Fibroblast of pulmonary artery (primary cell): ENCODE measurements at places on chromosomes 13 and 19.
A peak's percentile ranks its signal among the peaks of the same experiment; 100 is the strongest.

DNA sequence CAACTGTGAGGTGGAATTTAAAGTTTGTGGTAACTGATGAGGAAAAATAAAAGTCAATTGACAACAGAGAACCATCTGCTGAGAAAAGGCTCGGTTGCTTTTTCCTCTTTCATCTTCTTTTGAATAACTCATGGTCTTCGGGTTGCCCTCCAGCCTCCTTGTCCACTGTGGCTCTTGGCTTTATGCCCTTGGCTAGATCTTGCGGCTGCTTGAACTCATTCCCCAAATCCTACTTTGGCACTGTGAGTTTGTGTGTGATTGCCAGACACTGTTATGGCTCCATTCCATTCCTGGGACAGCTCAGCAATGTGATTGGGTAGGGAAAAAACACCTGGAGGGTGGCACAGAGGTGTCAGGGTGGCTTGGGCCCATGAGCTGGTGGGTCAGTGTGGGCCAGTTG is 387.4 kb downstream of the DLEU7 start:
- no peak for DNase-seq

DNA sequence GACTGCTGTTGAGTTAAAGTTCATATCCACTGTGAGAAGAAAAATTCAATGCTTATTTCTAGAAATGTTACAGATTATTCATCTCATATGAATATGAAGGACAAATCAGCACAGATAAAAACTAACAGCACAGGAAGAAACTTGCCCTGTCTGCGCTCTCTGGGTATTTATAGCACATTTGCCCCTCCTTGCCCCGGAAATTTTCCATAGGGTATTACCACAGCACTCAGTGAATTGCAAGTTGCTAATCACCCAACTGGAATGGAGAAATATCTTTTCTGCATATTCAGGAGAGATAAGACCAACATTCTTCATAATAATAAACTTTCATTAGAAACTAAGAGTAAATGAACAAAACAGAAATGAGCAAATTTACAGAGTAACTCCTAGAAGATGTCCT is 318.0 kb upstream of the KLF12 start:
- DNase-seq, result peak; percentile 58

DNA sequence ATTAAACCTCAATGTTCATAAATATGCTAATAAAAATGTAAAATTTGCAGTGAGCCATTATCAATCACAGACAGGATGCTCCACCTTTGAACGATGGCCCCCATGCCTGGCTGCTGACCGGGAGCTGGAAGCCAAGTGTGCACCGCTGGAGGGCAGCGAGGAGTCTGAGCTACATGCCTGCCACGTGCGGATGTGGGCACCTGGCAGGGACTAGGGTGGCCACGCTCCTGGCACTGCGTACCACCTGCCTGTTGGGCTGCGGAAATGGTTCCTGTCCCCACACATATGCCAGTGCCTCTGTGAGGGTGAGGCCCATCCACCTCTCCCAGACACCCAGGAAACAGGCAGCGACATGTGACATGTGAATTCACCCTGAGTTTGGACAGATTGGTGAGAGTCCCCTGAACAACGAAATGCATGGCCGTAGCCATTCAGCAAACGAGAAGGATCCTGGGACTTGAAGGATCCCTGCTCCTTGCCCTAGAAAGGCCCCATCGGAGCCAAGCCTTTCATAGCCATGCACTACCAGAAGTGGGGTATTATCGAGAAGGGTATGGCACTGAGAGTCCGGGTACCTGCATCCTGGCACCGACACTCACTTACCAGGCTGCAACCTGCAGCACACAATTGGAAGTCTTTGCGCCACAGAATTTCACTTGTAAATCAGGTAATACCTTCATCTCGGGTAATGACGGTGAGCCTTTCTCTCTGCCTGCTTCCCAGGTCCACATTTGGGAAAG is 35.8 kb downstream of the TSHZ3 start:
- no peak for DNase-seq

GRCh38 chr19:7772752-7773291 is 9.8 kb downstream of the CLEC4M start:
- DNase-seq, result peak; percentile 25

DNA sequence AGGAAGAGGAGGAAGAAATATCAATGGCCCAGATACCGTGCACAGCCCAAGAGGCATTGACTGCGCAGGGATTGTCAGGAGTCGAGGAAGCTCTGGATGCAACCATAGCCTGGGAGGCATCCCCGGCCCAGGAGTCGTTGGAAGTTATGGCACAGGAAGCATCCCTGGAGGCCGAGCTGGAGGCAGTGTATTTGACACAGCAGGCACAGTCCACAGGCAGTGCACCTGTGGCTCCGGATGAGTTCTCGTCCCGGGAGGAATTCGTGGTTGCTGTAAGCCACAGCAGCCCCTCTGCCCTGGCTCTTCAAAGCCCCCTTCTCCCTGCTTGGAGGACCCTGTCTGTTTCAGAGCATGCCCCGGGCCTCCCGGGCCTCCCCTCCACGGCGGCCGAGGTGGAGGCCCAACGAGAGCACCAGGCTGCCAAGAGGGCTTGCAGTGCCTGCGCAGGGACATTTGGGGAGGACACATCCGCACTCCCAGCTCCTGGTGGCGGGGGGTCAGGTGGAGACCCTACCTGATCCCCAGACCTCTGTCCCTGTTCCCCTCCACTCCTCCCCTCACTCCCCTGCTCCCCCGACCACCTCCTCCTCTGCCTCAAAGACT is 36.0 kb downstream of the KEAP1 start:
- DNase-seq, result no peak

- DNase-seq, result no peak
Measured at GRCh38 chr13:79987323-79987722, 353.6 kb downstream of the SPRY2 start.

GRCh38 chr13:76723551-76724232 is 162.5 kb downstream of the KCTD12 start:
- DNase-seq, result peak; percentile 94

- peak; percentile 67 for DNase-seq
Measured at GRCh38 chr13:36428086-36428485, 4.2 kb upstream of the CCNA1 start.

DNA sequence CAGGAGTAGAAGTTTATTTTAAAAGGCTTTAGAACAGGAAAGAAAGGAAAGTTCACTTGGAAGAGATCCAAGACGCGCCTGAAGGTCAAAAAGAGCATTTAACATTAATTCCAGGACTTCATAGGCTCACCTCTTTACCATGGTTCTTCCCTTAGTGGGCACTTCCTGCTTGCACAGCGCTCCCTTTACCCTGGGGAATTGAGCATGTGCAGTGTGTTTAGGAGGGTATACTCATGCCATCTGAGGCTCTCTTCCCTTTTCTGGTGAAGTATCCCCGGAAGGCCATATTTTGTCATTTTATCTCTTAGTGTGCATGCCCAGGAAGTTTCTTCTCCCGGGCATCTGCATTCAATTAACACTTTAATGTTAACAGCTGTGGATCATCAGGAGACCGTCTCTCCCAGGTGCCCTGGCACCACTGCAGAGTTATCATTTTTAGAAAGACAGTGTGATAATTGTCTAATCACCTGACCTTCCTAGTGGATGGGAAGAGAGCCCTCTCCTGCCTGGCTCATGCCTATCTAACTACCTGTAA is 66.1 kb upstream of the ABCC4 start:
- DNase-seq, result no peak

GRCh38 chr13:106052200-106052767 is 483.2 kb downstream of the EFNB2 start:
- no peak for DNase-seq

GRCh38 chr19:5074407-5074806 is 105.5 kb downstream of the KDM4B start:
- DNase-seq, result no peak

DNA sequence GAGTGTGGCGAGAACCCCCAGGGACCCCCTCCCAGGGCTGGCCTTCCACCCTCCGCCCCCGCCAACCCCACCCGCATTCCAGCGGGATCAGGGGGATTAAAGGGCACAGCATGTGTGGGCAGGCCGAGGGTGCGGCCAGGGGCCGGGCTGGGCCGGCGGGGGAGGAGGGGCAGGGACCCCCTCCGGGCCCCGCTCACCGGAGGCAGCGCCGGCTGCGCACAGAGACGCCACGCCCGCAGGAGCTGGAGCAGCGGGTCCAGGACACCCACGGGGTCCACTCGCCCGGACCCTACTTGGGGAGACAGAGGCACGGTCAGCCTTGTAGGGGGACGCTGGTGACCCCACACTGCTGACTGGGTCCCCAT is 2.4 kb downstream of the ADAMTSL5 start:
- no peak for DNase-seq

DNA sequence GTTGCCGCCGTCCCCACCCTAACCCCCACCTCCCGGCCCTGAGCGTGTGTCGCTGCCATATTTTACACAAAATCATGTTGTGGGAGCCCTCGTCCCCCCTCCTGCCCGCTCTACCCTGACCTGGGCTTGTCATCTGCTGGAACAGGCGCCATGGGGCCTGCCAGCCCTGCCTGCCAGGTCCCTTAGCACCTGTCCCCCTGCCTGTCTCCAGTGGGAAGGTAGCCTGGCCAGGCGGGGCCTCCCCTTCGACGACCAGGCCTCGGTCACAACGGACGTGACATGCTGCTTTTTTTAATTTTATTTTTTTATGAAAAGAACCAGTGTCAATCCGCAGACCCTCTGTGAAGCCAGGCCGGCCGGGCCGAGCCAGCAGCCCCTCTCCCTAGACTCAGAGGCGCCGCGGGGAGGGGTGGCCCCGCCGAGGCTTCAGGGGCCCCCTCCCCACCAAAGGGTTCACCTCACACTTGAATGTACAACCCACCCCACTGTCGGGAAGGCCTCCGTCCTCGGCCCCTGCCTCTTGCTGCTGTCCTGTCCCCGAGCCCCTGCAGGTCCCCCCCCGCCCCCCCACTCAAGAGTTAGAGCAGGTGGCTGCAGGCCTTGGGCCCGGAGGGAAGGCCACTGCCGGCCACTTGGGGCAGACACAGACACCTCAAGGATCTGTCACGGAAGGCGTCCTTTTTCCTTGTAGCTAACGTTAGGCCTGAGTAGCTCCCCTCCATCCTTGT is 6.4 kb downstream of the YIPF2 start:
- DNase-seq, result no peak

DNA sequence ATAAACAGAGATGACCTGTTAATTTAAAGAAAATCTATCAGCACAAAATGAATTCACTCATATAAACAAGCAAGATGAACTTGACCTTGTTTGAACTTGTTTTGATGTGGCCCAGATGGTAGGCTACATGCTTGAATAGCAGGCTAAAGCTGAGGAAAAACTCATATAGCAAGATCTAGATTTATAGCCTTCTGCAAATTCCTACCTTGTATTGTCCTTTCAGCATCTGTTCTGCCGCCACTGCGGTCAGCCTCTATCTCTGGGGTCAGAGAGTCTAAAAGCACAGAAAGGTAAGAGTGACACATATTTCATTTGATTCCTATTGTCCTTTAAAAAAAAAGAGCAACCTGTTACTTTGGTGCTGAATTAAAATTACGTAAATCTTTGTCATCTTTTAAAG is 392.1 kb downstream of the DACH1 start:
- no peak for DNase-seq

GRCh38 chr13:80083853-80084676 is 256.9 kb downstream of the SPRY2 start:
- DNase-seq, result peak; percentile 96

DNA sequence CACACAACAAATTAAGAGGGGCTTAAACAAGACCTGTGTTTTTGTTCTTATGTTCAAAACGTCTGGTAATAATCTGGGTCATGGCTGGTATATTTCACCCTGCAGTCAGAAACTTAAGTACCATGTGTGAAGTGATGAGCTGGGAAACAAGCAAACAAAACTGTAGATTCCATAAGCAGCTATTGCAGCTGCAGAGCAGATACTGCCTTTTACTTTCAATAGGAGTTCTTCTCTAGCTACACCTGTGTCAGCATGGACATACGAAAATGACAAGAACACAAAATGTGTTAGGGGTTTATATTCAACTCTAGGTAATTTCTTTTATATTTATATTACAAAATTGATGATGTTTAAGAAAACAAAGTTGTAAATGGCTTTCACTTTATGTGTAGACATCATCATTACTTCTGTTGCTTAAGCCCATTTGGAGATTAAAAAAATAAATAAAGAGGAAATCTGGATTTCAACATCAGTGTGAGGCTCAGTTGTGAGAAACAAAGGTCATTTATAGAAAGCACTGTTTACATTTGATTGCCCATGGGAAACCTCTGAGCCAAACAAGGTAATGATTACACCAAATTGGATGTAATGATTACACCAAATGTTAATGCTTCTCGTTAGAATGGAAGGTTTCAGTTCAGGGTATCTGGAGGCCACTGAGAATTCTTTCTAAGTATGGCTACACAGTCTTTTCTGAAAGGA is 451.0 kb upstream of the SLC10A2 start:
- no peak for DNase-seq

DNA sequence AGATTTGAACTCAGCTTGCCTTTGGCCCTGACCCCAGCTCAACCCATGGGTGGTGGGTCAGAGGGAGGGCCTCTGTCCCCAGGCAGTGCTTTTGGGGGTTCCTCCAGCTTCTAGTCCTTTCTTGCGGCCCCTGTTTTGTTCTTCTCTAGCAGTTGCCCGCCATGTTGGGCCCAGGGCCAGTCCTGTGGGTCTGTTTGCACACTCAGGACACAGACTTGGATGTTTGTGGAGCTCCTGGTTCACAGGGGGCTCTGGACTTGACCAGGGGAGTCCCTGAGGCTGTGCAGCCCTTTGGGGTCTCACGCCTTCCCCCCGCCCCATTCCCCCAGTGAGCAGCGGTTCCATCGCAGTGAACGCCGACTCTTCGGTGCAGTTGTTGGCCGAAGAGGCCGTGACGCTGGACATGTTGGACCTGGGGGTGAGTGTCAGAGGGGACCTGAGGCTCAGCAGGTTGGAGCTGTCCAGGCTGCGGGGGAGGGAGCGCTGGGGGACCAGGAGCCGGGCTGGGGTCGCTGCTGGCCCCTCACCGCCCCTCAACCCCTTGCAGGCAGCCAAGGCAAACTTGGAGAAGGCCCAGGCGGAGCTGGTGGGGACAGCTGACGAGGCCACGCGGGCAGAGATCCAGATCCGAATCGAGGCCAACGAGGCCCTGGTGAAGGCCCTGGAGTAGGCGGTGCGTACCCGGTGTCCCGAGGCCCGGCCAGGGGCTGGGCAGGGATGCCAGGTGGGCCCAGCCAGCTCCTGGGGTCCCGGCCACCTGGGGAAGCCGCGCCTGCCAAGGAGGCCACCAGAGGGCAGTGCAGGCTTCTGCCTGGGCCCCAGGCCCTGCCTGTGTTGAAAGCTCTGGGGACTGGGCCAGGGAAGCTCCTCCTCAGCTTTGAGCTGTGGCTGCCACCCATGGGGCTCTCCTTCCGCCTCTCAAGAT is 2.5 kb downstream of the ATP5F1D start:
- DNase-seq, result peak; percentile 86

DNA sequence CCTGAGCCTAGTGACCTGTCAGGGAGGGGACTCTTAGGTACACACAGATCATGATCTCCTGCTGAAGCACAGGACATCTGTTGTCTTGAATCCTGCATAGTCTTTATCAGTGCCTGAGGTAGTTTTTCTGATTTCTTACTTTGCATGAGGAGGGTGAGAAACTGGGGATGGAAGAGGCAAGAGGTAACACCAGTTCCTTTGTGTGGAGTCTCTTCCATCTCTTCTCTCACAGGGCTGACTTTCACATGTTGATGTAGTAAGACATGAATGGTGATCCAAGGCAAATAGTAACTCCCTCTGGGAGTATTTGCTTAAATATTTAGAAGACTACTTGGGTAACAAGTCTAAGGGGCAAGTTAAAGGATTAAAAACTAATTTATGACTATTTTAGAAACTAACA is 9.5 kb downstream of the NBEA start:
- DNase-seq, result no peak
